ENCODE measurements at places on chromosomes 7 and 10. TPM values are rescaled to one million over a fixed set of nuclear protein-coding genes. Genes with fewer than 3 reads are reported as not detected.

Gene PRSS1
- total RNA-seq: not detected

Gene SMKR1
- 2.4 TPM for total RNA-seq

Gene TMEM178B
- 0.17 TPM for total RNA-seq

Gene PTF1A
- total RNA-seq: not detected

Gene MAGI2
- 0.38 TPM for total RNA-seq

All from activated B cell treated with CpG ODN at 0.5 μM for 24 hours (primary cell).